CD4-positive, alpha-beta memory T cell (primary cell): ENCODE measurements at places on chromosomes 13 and 19.
A peak's percentile ranks its signal among the peaks of the same experiment; 100 is the strongest.

DNA sequence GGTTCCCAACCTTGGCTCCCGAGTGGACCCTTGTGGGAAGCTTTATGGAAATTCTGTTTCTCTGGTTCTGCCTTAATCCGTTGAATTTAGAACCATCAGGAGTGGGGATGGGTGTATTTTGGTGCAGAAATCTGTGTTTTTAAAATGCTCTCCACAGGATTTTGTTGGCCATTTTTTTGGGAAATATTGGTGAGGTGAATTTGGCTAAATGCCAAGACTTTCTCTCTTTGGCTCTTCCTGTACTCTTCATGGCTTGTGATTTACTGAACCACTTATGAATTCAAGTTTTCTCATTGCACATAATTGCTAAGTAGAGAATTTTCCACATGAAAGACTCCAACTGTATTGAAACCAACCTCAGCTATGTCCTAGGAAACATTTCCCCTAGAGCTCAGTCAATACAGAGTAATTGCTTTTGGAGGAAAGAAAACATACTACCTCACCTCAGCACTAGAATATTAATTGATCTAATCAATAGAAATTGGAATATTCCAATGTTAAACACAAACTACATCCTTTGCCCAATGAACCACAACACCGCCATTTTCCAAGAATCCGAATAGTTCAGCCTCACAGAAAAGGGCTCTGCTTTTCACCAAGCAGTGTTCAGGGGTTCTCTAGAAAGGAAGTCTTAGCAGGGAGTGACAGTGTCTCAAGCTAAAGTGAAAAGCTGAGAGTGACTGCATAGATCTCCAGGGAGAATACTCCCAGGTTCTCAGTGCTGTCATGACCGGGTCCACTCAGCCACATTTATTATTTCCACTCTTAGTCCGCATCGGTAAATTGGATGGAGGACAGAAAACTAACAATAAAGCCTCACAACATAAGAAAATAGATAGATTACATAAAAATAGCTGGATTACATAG lies 60.3 kb downstream of the ERCC5 start:
- no peak for DNase-seq

DNA sequence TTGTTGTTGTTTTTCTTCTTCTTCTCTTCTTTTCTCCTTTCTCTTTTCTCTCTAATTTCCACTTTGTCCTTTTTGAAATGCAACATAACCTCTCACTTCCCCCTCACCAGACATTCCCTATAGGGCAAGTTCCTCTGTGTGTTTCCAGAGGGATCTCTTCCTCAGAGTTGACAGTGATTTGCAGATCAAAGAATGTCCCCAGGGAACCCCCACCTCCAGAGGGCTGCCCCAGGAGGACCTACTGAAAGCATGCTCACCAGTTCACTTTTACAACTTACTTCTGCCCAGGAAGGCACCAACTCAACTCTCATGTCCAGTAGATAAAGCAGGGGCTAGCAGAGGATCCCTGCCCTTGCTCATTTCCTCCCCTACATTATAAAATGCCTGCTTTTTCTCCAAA lies 1648.0 kb downstream of the PCDH9 start:
- no peak for DNase-seq

DNA sequence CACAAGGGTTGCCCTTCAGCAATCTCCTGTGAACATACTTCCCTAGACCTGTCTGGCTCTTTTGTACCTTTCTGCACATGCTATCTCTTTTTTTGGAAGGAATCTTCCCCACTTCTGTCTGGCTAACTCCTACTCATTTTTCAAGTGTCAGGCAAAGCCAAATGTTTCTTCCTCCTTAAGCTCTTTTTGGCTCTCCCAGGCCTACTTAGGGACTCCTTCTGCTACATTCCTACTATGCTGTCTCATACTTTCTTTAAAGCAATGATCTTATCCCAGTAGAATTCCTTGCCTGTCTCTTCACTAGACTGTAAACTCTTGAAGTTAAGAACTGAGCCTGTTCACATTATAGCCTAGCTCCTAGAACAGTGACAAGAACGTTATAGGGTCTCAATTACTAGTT lies 114.9 kb upstream of the WASF3 start:
- DNase-seq, result no peak

DNA sequence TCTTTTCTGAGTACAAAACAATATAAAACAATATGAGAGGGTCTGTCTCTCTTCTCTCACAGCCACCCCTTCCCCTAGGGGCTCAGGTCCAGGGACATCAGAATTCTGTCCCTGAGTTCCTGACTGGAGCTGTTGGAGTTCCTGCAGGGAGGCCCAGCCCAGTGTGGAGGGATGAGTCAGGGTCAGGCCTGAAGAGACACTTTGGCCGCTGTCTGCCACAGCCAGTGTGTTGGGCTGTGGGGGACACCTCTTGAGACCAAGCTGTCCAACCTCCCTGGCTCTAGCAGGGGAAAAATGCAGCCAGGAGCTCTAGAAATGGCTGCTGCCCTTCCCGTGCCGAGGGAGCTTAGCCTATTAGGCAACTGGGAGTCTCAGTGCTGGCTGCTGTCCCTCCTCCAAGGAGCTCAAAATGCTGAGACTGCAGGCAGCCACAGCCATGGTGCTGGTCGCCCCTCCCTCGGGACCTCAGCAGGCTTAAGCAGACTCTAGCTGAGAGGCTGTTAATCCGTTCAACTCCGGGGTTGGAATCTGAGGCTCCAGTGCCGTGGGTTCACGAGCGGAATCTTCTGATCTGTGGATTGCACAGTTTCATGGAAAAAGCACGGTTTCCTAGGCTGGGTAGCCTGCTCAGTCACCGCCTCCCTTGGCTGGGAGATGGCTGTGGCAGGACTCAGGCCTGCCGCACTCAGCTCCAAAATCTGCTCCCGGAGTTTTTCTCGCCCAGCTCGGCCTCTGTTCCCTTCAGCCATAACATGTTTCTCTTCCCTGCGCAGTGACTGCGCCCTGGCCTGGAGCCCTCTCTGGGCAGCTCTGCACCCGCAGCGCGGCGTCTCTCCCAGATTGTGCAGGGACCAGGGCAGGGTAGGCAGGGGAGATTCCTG lies 3.8 kb upstream of the ZNF626 start:
- DNase-seq, result no peak

DNA sequence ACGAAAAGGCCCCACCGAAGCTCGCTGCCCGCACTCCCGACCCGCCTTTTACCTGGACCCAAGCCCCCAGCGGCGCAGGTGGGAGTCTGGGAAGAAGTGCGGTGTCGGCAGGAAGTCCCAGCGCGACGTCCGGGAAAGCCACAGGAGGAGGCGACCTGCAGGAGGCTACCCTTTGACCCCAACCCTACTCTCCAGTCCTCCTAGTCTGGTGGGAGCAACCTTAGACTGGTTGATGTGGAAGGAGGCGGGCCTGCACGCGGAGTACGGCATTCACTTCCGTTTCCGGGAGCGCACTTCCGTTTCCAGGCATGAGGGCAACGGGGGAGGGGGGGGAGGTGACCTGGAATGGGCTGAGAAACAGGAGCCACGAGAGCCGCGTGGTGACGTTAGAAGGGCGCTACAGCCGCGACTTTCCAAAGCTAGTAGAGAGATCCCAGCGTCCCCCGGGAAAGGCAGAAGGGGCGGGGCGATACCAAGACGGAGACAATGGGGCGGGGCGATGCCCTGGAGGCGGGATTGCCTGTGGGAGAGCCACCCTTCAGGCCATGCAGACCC lies 28.5 kb downstream of the ZNF266 start:
- no peak for DNase-seq

GRCh38 chr13:84574851-84575250 lies 692.6 kb upstream of the SLITRK1 start:
- DNase-seq, result no peak

GRCh38 chr13:67369895-67370660 lies 139.9 kb upstream of the PCDH9 start:
- DNase-seq, result no peak

DNA sequence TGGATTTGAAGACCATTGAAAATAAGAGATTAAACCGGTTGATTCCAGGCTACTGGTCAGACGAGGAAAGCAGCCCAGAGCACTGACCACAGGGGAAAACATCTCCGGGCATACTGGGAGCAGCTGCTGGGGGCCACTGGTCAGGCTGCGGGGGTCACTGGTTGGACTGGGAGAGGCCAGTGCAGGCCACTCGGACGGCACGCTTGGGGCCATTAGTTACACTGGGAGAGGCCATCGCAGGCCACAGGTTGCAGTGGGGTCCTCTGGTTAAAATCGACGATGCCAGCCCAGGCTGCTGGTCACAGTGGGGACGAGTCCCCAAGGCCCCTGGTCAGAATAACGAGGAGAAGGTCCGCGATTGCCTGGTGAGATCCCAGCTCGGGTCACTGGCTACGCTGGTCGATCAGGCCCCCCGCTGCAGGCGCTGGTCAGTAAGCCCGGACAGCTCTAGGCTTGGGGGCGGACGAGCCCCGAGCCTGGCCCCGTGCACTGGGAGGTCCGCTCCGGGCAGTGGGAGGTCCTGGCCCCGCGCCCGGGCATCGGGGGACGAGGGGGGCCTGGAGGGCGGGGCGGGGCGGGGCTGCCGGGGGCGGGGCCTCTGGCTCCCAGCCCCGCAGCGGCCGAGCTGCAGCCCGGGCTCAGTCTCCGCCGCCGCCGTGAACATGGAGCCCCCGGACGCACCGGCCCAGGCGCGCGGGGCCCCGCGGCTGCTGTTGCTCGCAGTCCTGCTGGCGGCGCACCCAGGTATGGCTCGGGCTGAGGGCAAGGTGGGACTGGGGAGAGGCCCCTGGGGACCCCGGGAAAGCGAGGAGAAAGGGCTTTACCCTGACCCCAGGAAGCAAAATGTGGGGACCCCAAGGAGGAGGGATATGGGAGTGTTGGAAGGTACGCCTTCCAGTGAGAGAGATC lies at the start of gene BCAM:
Gene BCAM (plus strand): TSS at position 641 of the 909 bp plus-strand sequence. CDS start 22 bp downstream, at position 663.
- no peak for DNase-seq

- DNase-seq, result peak; percentile 11
Observed at GRCh38 chr13:48586591-48587103, 53.8 kb upstream of the RCBTB2 start.

- no peak for DNase-seq
Observed at GRCh38 chr13:46992383-46992952, 95.6 kb upstream of the HTR2A start.

DNA sequence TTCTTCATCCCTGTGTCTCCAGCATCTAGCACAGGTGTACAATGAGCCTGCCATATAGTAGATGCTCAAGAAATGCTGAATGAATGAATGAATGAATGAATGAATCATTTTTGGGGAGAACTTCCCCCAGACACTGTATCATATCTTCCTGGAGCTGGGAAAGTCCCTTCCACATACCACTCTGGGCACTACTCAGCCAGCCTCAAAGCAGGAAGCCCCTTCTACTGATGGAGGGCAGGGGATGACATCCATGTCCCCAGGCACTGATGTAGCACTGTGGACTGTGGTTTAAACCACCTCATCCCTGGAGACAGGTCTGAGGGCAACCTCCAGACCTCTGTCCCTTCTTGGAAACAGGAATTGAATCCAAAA lies 4.8 kb downstream of the GNA15 start:
- peak; percentile 51 for DNase-seq

DNA sequence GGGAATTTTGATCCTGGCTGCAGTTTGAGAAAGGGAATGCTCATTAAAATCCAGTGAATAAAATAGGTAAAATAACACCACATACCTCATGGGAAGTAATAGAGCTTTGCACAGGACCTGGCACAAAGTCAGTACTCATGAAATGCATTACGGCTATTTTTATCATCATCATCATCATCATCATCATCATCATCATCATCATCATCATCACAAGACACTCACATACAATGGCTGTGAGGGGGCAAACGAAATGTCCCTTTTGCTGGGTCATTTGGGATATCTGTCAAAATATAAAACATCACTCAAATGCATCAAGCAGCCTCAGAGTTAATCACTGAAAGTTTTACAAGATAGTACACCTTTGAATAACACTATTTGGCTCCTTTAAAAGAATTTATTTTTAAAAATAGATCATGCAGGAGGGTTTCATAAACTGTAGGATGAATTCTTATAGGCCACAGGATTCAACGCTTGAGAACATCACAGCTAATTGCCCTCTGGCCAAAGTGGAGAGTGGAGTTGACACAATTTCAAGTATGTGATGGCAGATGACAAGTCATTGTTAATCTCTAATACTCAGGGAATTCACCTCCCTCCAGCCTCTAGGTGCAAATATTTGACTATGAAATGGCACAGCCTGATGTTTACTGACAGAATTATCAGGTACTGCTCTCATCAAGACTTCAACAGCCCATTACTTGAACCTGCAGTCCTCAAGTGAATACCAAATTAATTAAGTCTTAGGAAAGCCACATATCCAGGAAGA lies 14.2 kb upstream of the ZNF599 start:
- no peak for DNase-seq

- no peak for DNase-seq
Observed at GRCh38 chr13:104043184-104043583, 977.0 kb upstream of the SLC10A2 start.

- DNase-seq, result no peak
Observed at GRCh38 chr13:106104281-106104901, 431.1 kb downstream of the EFNB2 start.

DNA sequence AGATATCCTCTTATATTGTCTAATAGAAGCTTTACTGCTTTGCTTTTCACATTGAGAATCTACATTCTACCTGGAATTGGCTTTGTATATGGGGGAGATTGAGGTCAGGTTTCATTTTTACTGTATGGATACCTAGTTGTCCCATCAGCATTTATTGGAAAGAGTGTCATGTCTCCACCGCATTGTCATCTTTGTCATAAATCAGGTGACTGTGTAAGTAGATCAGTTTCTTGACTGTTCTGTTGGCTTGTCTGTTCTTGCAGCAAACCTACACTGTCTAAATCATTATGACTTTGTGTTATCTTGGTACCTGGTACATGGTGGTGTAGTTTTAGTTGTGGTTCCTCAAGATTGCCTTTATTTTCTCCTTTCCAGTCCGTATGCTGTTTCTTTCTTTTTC lies 5.8 kb downstream of the URI1 start:
- no peak for DNase-seq

DNA sequence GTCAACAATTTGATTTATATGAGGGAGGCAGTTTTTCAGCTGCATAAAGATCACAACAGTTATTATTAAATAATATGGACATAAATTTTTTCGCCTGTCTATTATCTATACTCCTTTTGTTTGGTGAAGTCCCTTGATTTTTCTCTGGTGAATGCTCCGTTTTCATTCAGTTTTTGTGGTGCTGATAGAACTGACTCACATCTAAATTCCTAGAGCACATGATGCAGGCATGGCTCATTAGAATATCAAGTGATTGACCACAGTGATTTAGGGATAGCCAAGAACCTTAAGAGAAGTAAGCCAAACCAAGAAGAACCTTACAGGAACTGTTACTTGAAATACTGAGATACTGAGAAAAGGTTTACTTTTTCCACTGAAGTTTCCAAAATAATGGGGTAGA lies 208.9 kb downstream of the PRR20E start:
- DNase-seq, result no peak

- DNase-seq, result no peak
Observed at GRCh38 chr19:2213799-2214198, 22.3 kb downstream of the PLEKHJ1 start.
